ENCODE measurements at places on chromosomes 2 and 18.

DNA sequence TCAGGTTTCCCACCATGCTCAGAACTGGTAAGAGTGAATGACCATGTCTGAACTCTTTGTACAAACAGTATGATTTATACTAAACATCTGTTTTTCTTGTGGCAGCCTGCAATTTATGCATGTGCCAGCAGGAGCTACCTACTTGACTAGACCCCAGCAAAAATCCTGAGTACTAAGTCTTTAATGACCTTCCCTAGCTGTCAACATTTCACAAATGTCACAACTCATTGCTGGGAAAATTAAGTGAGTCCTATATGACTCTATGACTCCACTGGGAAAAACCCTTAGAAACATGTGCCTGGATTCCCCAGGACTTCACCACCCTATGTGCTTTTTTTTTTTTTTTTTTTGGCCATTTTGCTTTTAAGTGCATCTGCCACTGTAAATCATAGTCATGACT, 1225.8 kb downstream of the SUCLG1 start:
- H3K4me3 ChIP-seq: no peak overlapping the region
- H3K36me3 ChIP-seq: no peaks in the 10 kb centered on the region
- no peaks in the 10 kb centered on the region for H3K4me1 ChIP-seq
- H3K27me3 ChIP-seq: no peaks in the 10 kb centered on the region

DNA sequence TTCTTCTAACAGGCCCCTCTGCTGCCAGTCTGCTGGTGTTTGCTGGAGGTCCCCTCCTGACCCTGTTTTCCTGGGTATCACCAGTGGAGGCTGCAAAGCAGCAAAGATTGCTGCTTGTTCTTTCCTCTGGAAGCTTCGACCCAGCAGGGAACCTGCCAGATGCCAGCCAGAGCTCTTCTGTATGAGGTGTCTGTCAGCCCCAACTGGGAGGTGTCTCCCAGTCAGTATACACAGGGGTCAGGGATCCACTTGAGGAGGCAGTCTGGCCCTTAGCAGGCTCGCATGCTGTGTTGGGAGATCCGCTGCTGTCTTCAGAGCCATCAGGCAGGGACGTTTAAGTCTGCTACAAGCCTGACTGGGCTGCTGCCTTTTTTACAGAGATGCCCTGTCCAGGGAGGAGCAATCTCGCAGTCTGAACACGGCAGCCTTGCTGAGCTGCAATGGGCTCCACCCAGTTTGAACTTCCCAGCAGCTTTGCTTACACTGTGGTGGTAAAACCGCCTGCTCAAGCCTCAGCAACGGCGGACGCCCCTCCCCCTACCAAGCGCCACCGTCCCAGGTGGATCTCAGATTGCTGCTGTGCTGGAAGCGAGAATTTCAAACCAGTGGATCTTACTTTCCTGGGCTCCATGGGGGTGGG, 29.9 kb downstream of the CHCHD5 start:
- H3K4me1 ChIP-seq: no peaks in the 10 kb centered on the region
- H3K4me3 ChIP-seq: no peak overlapping the region
- H3K27me3 ChIP-seq: no peaks in the 10 kb centered on the region
- no peak overlapping the region for H3K27ac ChIP-seq
- H3K36me3 ChIP-seq: no peaks in the 10 kb centered on the region
- no peak for DNase-seq

DNA sequence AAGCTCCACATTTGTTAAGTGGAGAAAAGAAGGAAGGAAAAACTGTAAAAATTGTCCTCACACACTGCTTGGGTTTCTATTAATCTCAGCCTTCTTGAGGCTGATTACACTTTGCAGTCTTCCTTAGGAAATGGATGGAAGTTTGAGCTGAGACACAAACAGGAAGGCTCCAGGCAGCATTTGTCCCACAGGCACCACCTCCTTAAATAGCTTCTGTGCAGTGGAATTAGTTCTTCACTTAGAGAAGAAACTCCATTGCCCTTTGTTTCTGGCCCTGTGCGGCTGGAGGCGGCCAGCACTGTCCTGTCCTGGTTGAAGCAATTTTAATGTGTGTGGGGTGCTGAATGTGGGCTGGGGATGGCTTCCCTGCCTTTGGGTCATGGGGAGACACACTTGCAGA, 44.3 kb downstream of the ARHGAP28 start:
- no peaks in the 10 kb centered on the region for H3K4me1 ChIP-seq
- H3K27me3 ChIP-seq: no peaks in the 10 kb centered on the region
- H3K27ac ChIP-seq: no peak overlapping the region
- DNase-seq: no peak
- H3K36me3 ChIP-seq: no peaks in the 10 kb centered on the region

DNA sequence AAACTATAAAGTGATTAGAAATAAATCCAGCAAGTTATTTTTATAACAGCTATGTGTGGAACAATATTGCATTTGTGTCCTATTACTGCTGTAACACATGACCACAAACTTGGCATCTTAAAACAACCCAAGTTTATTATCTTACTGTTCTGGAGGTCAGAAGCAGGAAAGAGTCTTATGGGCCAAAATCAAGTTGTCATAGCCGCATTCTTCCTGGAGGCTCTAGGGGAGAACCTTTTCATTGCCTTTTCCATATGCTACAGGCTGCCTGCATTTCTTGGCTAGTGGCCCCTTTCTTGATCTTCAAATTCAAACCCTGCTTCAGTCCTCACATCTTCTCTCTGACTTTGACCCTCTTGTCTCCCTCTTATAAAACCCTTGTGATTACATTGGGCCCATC, 27.0 kb upstream of the HNRNPLL start:
- no peaks in the 10 kb centered on the region for H3K27me3 ChIP-seq
- peaks cover 20% of the 10 kb centered on the region for H3K4me1 ChIP-seq
- H3K4me3 ChIP-seq: no peak overlapping the region
- no peak for DNase-seq

GRCh38 chr2:206275312-206276055, 1.0 kb downstream of the ZDBF2 start:
- peaks cover 15% of the 10 kb centered on the region for H3K4me1 ChIP-seq
- H3K36me3 ChIP-seq: peaks cover 8% of the 10 kb centered on the region
- H3K27me3 ChIP-seq: peaks cover 42% of the 10 kb centered on the region
- H3K27ac ChIP-seq: peak overlapping the region; percentile 81

- peaks cover 18% of the 10 kb centered on the region for H3K4me1 ChIP-seq
- DNase-seq: peak; percentile 52
- peaks cover 62% of the 10 kb centered on the region for H3K36me3 ChIP-seq
- no peak overlapping the region for H3K4me3 ChIP-seq
Observed at GRCh38 chr18:2932247-2933181, 80.4 kb downstream of the LPIN2 start.
